Stimulated activated naive CD8-positive, alpha-beta T cell treated with anti-CD3 and anti-CD28 coated beads, Interleukin-15, Interleukin-2, amounts not matched to agents 100 U/mL and 50 U/mL, for 24 hours (primary cell): ENCODE measurements at places on chromosomes 3 and 15.

DNA sequence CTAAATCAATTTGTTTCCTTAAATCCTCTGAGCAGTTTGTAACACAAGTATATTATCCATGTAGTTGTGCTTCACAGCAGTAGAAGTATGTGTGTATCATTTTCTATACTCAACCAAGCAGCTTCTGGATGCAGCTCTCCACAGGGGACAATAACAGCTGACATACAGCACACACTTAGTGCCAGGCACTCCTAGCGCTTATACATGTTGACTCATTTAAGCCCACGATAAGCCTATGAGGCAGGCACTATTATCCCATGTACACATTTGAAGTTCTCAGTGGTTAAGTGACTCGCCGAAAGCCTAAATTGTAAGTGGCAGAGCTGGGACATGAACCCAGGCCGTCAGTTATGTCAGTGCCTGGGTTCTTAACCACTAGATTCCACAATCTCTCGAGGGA, 20.3 kb upstream of the LPP start:
- no peak for DNase-seq

GRCh38 chr3:4675704-4676103, 182.6 kb downstream of the ITPR1 start:
- no peak for DNase-seq

GRCh38 chr3:170469151-170470062, 50.7 kb downstream of the CLDN11 start:
- DNase-seq, result no peak

DNA sequence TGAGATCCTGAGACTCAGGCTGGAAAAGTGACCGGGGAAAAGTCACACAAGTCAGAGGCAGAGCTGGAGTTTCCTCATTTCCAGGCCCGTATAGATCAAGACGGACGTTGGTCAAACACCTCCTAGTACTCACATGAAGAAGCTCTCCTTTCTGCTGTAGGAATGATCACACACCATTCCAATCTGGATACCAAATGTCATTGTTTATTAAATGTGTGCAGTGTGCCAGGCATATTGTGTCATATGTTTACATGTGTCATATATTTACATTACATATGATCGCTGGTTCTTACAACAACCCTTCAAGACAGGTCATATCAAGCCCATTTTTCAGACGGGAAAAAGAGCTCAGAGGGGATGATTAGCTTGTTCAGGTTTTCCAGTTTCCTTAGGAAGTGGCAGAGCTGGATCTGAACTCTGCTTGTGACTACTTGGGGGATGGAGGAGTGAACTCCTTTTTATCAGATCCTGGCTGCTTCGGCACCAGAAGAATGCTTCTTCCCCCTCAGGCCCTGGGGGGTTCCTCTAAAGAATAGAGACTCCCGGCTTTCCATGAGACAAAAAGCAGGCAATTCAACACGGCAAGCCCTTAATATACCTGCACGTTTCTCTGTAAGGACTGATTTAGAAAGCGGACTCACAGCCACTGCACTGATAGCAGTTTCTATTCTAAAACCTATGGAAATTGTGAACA, 41.9 kb downstream of the FAM43A start:
- DNase-seq, result no peak

GRCh38 chr15:71804695-71805470, 5.5 kb upstream of the NR2E3 start:
- no peak for DNase-seq

- DNase-seq, result no peak
Observed at GRCh38 chr3:17936736-17937480, 194.5 kb upstream of the TBC1D5 start.

DNA sequence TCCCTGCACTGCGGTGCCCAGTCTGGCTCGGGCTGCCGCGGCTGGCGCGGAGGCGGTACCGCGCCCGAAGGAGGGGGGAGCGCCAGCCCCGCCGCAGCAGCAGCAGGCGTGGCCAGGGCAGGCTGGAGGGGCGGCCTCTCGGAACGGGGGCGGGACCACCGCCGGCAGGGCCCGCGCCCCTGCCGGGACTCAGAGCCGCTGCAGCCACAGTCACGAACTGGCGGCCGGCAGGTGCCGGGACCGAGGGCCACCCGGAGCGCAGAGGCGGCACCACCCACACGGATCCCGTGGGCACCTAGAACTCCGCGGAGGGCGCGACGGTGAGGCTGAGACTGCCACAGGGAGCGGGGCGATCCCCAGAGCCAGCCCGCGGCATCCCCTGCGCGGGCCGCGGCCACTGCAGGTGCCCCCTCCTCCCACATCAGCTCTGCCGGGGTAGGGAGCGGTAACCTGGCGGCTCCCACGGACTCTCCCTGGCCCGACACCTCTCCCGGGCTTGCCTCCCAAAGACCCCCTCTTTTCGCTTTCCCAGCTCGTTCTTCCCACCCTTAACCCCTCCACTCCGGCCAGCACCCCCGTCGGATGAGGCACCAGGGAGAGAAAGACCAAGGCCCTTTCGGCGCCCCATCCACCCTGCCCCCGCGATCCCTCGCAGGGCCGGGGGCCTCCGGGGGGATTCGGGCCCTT, at the start of gene VWA5B2:
Gene VWA5B2 (plus strand): TSS at position 192 of the 687 bp plus-strand sequence. CDS start 944 bp downstream, outside the sequence.
- peak; percentile 78 for DNase-seq

- peak; percentile 37 for DNase-seq
Observed at GRCh38 chr3:194137008-194137505, 1.1 kb downstream of the HES1 start.
